Activated effector memory CD4-positive, alpha-beta T cell treated with Interleukin-2 at 50 U/mL for 16 hours (primary cell): ENCODE measurements at places on chromosomes 2 and 18.

- no peak for DNase-seq
Observed at GRCh38 chr2:33909945-33910695, 311.0 kb upstream of the FAM98A start.

DNA sequence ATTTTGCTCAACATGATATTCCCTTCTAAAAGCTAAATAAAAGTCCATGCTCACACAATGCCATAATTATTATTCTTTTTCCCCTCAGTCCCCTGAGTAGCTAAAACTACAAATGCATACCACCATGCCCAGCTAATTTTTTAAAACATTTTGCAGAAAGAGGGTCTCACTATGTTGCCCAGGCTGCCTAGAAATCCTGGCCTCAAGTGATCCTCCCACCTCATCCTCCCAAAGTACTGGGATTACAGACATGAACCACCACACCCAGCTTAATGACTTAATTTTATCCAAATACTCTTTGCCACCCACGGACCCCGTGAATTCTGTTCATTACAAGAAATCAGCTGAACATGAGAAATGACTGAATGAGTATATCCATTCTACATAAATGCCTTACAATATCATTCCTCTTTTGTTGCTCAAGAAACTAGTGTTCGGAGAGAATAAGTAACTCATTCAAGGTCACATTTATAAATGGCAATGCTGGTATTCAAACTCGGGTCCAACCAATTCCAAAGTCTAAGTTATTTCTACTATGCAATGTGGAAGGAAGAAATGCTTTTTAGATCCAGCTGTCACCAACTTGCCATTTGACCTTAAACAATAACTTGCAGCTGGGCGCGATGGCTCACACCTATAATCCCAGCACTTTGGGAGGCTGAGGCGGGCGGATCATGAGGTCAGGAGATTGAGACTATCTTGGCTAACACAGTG is 59.8 kb downstream of the NOL10 start:
- DNase-seq, result no peak

DNA sequence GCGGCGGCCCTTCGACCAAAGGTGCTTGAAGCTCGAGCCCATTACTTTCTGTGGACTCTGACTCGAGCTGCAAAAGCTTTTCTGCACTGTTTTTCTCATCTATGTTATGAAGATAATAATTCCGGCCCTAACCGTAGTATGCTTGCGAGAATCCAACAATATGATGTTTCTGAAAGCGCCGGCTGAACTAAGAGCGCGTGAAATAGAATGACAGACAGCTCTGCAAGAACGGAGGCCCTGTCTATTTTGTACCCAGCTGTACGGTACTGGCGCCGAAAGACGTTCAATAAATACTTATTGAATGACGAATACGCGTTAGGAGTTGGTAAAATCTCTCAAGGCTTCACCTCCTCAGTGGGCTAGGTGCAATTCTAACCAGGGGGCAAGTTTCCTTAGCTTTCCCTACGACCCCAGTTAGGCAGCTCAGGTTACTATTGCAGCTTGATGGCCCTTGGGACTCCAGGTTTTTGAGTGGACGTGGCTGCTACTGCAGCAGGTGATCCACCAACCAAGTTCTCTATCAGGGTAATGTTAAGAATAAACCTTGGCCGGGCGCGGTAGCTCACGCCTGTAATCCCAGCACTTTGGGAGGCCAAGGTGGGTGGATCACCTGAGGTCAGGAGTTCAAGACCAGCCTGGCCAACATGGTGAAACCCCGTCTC is 570 bp downstream of the SCRN3 start:
- no peak for DNase-seq

DNA sequence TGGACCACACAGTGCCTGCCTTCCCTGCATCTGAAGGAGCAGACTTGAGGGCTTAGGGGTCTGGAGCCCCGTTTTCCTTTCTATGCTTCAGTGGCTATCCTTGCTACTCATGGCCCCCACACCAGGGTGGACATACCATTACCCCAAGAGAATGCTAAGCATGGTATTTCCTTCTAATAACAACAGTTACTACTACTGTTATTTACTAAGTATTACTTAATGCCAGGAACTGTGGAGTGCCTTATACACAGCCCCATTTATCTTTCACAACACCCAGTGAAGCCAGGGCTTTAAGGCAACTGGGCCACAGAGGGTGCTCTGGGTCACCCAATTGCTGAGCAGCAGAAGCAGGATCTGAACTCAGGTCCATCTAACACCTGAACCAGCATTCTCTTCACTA is 5.8 kb upstream of the PAX8 start:
- DNase-seq, result no peak

DNA sequence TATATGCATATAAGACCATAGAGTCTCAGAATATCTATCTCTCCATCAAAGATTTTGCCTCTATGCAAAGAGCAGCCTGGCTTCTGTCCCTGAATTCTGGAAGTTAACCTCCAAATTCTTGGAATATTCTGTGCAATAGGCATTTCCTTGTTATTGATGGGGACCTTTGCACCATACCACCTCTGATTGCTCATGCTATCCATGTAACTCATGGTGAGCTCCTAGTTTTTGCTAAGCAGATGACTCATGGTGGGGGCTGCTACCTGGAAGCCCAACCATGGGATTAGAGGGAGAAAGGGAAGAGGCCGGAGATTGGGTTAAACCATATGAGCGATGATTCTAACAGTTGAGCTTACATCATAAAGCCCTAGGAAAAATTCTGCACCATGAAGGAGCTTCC is 310.2 kb upstream of the FIGN start:
- DNase-seq, result no peak

DNA sequence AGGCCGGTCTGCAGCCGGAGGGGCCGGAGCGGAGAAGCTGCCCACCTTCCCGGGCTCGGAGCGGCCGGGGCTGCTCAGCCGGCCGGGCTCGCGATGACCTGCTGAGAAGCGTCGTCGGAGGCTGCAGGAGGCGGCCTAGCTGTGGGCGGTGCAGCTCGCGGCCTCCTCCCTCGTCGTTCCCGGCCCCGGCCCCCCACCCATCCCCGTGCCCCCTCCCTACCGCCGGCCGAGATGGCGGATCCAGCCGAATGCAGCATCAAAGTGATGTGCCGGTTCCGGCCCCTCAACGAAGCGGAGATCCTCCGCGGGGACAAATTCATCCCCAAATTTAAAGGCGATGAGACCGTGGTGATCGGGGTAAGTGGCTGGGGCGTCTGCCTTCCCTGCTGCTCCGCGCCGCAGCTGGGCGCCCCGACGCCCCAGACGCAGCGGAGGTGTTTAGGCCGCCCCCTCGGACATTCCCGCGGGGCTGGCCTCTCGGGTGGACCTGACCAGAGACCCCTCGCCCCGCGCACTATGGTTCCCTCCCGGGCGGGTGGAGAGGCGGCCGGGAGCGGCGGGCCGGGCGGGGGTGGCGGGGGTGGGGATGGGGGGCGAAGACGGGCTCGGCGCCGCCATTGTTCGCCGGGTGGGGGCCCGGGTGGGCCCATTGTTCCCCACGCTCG is 492 bp downstream of the KIF5C start:
- no peak for DNase-seq
